Occipital lobe (tissue), 3 donors: ENCODE measurements at places on chromosomes 13 and 19. TPM values are rescaled to one million over a fixed set of nuclear protein-coding genes. Genes with fewer than 3 reads are reported as not detected.
A peak's percentile ranks its signal among the peaks of the same experiment; 100 is the strongest.

Gene SMIM24
- not detected for total RNA-seq

Gene CD70
- total RNA-seq = not detected

Gene SELENOV
- not detected for total RNA-seq

Gene FXYD7
- total RNA-seq = 24.0 TPM

Gene LGALS4
- total RNA-seq = 1.4 TPM

Gene SERP2
- total RNA-seq = 30.7 TPM

Gene CLIP3
- total RNA-seq = 27.1 TPM

Gene ZNF878
- total RNA-seq = 0.31 TPM

Gene TLE2
- total RNA-seq = 6.1 TPM

Gene BCL3
- total RNA-seq = not detected

Gene CASP14
- not detected for total RNA-seq

Gene PROZ
- not detected for total RNA-seq

Gene SYCN
- total RNA-seq = not detected

Gene GGN
- total RNA-seq = 0.62 TPM

Gene SULT2A1
- total RNA-seq = not detected

Gene RFPL4AL1
- not detected for total RNA-seq

Gene ZGLP1
- 1.6 TPM for total RNA-seq

Gene KANK3
- total RNA-seq = 5.1 TPM

DNA sequence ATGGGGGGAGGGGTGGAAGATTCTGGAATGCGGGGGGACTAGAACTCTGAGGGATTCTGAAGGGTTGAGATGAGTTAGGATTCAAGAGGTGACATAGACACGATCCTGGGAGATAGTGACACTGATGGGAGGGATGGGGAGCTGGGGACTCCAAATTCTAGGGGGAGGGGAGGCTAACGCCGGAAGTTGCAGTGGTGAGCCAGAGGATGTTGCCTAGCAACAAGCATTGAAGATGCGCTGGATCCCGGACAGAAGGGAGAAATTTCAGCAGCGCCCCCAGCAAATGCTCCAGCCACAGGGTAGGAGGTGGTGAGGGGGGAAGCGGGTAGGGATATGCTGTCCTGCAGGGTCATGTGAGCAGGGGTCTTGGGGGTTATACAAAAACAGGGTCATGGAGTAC lies 6.9 kb upstream of the LTBP4 start:
- peak; percentile 70 for DNase-seq

- DNase-seq = no peak
These were observed 977 bp upstream of the MAB21L1 start for GRCh38 chr13:35477386-35477946.

GRCh38 chr13:39254601-39255000 lies 216.3 kb downstream of the NHLRC3 start:
- DNase-seq = no peak

DNA sequence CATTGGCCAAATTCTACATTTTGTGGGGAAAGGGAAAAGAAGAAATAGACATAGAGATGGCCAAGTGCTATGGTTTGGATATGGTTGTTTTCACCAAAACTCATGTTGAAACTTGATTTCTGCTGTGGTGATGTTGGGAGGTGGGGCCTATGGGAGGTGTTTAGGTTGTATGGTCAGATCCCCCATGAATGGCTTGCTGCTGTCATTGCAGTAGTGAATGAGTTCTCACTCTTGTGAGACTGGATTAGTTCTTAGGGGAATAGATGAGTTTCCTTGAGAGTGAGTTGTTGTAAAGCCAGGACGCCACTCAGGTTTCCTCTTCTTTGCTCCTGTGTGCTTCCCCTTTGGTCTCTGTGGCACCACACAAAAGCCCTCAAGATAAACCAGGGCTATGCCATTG lies 242.6 kb upstream of the RFC3 start:
- DNase-seq = no peak

DNA sequence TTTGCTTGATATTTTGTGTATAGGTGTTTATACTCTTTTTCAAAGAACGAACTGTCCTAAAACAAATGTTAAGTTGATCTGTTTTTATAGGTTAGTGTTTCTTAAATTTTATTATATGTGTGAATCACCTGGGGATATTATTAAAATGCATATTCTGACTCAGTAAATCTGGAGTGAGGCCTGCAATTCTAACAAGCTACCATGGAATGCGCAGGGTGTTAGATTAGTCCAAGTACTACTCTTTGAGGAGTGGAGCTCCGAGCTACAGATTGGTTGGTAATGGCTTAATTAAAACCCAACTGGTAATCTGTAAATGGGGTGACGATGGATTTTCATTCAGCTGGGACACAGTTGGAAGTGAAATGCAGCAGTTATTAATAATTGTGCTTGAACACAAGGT lies 214.1 kb upstream of the UFM1 start:
- no peak for DNase-seq

GRCh38 chr19:13731147-13731964 lies 33.0 kb upstream of the MRI1 start:
- DNase-seq = peak; percentile 92

DNA sequence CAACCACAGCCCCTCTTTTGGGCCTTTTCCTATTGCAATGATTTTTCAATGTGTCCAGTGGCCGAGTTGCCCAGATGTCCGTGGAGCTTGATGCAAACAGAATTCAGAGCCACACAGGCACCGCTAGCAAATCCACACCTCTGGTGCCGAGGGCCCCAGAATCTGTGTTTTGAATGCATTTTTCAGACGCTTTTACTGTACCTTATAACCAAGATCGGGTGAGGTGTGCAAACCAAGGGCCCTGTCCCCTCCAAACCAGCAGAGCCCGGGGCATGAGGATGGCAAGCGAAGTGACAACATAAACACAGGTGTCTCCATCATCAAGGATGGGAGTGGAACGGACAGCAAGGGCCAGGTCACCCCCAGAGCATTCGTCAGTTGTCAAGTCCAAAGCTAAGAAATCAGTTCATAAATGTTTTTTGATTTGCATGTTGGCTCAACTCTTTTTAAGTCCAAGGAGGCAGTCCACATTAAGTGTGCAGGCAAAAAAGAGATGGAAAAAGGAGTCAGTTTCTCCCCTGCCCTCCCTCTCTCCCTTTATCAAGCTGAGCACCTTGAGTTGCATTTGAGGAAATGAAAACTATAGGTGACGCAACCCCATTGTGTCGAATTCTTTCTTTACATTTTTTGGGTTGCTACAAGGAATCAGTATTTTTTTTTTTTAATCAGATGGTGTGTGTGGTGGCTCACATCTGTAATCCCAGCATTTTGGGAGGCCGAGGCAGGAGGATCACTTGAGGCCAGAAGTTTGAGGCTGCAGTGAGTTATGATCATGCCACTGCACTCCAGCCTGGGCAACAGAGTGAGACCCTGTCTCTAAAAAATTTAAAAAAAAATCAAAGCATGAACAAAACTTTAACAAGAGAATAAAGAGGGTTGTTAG lies 2.9 kb downstream of the CCDC8 start:
- no peak for DNase-seq

DNA sequence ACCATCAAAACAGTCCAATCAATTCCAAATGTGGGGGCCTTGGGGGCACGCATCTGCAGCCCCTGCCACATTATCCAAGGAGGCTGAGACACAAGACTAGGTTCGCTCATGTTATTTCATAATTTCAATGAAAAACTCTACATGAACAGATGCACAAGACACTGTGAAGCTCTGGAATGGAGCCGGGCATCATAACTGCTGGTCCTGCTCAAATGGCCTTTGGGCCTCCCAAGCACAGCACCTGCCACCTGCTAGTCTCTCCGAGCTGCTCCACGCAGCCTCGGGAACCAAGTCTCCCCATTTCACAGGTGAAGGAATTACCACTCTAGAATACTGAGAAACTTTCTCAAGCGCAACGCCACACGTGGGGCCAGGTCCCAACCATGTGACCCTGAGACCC lies 16.9 kb downstream of the CARS2 start:
- no peak for DNase-seq

- DNase-seq = no peak
These were observed 104.0 kb downstream of the SOX1 start for GRCh38 chr13:112170823-112171569.

- DNase-seq = no peak
These were observed 180.6 kb downstream of the COG6 start for GRCh38 chr13:39836038-39836437.

GRCh38 chr13:30477346-30478195 lies 11.8 kb upstream of the HMGB1 start:
- DNase-seq = no peak

DNA sequence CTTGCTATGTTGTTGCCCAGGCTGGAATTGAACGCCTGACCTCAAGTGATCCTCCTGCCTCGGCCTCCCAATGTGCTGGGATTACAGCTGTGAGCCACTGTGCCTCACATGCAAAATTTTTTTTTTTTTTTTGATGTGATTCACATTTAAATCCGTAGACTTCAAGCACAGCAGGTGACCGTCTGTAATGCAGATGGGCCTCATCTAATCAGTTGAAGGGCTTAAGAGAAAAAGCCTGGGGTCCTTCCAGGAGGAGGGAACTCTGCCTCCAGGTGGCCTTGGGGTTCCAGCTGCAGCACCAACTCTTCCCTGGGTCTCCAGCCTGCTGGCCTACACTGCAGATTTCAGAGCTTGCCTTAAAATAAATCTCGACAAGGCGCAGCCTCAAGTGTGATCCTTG lies 43.6 kb downstream of the GADD45B start:
- no peak for DNase-seq

GRCh38 chr19:41363371-41363752 lies 587 bp downstream of the B9D2 start:
- no peak for DNase-seq

GRCh38 chr13:50912851-50913250 lies 3.3 kb downstream of the RNASEH2B start:
- DNase-seq = no peak

DNA sequence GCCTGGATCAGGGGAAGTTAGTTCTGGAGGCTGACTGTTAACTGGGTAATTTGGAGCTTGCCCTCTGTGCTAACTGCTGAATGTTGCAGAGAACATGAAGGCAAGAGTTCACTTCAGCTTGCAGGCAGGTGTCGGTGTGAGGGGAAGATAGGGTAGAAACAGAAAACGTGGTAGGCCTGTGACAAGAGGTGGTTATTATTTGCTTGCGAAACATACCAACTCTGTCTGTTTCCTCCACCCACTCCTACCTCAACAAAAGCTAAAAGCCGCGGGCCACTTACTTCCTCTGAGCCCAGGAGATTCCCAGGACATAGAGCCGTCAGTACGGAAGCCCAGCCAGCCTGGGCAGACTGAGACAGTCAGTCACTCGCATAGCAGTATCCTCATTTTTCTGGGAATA lies 119.2 kb upstream of the ABCC4 start:
- no peak for DNase-seq

DNA sequence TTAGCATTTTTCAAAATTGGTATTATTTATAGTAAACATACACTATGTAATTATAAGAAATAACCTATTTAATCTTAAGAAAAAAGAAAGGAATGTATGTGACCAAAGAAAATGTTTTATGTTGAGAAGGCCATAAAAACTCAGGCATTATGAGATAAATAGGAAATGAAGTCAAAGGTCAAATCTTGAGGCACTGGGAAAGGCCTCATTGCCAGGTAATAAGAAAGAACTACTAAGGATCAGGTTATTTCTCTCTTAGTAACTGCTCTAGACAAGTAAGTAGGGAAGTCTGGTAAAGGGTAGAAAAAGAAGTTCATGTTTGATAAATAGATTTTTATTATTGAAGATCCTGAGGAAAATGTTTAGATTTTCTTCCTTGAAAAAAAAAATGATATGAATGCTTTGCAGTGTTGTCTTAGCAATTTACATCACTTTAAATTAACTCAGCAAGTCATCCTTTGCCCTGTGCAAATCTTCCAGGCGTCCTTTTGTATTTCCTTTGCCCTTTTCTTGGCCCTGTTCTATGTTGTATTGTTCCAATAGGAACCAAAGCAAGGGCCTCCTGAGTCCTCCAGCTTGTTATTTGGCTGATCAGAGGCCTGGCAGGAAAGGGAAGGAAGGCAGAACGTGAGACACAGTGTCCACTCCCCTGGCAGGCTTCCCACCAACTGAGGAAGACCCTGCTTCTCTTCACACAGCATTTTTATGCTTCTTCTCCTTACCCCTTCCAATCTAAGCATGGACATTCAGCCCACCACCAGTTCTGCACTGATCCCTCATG lies 260.4 kb upstream of the MIR17HG start:
- no peak for DNase-seq

DNA sequence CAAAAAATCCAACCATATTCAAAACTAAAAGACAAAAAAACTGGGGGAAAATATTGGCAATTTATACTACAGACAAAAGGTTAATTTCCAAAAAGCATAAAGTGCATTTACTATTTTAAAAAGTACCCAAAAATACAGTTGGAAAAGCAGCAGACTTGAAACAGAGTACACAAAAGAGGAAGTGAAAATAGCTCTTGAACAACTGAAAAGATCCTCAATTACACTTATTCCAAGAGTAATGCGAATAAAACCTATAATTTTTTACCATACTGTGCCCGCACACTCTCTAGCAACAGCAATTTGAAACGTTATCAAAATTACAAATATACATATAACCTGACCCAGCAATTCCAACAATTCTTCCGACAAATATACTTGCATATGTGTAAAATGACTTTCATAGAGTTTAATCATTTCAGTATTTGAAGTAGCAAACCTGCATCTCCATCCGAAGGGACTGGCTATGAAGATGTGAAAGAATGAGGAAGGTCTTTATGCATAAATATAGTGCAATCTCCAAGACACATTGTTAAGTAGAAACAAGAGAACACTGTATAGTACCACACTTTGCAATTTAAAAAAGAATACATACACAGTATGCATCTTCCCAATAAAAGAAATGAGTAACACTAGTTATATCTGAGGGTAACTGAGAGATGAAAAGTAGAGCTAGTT lies 25.4 kb downstream of the ALG5 start:
- no peak for DNase-seq

GRCh38 chr19:37537391-37537947 lies 30.7 kb downstream of the ZNF793 start:
- no peak for DNase-seq

GRCh38 chr13:30033681-30034457 lies 183.5 kb upstream of the UBL3 start:
- DNase-seq = no peak

DNA sequence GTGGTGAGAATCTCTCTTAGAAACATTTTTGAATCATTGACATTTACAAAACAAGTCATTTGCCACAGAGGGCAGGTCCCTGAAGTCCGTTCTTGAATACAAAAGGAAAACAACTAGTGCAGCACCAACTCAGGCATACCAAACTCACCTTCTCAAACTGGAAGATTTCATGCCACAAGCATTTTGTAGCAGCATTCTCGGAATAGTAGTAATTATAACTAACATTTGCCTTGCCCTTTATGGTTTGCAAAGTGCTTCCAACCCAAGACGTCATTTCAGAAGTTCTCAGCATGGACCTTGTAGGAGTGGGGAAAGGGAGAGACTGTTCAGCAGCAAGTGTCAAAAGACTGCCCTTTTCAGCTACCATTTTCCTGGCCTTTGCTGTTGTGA lies 344.6 kb downstream of the RFC3 start:
- DNase-seq = no peak
